Thoracic aorta (tissue), 2 donors: ENCODE measurements at places on chromosomes 13 and 19.

- no peak for DNase-seq
Observed at GRCh38 chr13:40528881-40529280, 137.6 kb downstream of the FOXO1 start.

GRCh38 chr19:38735257-38735686 is 9.0 kb downstream of the CAPN12 start:
- no peak for DNase-seq

DNA sequence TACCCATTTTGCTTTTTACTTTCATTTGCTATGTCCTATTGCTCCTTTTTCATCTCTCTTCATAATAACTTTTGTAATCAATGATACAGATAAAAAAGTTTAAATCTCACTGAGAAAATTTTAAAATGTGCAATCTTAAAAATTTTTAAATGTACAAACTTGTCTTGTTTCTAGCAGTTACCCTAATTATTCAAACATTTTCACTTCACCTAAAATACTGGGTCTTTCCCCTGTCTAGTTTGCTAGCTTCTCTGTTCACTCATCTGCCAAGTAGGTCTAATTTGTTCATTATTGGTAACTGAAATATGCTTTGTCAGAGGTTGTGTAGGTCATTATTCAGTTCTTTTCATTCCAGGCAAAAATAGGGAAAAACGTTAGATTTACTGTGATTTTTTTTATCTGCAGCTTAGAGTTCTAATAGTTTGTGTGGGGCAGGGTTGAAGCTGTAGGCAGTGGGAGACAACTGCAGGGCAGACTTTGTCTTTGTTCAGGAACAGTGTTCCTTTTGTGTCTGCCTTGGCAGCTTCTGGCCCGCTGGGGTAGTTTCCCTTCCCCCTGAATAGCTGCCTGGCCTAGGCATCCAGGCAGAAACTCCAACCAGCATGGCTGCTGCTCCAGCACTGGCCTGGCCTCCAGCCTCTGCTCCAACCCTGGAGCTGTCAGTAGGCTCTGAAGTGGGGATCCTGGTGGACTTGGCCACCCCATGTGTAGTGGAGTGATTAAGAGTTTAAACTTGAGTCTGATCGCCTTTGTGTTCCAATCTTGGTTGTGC is 48.5 kb downstream of the WDFY2 start:
- DNase-seq: no peak

GRCh38 chr19:16042533-16043085 is 33.7 kb upstream of the TPM4 start:
- no peak for DNase-seq

DNA sequence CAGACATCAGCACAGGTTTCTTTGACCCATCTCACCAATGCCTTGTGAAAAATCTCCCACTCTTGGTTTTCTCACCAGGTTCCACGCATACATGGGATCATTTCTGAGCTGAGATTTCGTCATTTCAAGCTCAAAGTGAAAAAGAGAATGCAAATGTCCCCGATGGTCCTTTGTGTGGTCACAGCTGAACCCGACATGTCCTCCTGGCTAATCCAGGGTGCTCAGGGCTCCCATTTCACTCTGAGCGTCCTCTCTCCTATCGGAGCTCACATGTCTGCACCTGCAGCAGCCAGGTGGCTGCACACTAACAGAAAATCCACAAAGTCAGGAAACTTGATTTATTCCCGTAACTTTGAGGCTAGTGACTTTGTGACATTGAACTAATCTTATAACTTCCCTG is 9.3 kb upstream of the CEACAM3 start:
- DNase-seq: no peak

GRCh38 chr13:61486496-61486895 is 70.8 kb upstream of the PCDH20 start:
- DNase-seq: no peak

DNA sequence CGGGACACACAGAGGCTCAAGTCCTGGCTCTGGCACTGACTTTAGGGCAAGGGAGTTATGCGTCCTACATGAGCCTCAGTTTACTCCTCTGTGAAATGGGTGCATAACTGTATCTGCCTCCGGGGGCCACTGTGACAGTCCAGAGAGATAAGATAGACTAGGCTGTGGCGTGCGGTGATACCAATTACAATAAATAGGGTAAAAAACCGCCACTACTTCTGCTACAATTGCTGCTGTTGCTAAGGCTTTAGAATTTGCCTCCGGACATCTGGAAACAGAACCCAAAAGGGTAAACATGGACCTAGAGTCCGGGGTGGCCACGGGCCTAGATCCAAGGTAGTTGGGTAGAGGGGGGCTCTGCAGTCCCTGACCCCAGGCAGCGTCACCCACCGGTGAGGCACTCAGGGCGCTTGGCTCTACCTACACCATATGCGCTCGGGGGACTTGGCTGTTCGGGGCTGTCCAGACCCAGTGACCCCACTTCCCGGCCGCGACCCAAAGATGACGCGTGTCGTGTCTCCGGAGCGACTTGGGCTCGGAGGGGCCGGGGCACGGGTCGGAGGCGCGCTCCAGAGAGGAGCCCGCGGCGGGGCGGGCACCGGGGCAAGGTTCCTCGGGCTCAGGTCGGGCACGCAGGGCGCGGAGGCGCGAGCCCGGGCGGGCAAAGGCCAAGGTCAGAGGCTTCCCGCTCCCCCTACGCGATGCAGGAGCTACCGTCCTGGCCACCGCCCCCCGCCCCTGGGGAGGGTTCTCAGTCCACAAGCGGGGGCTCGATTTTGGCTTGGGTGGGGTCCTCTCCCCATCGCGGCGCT is 1.1 kb downstream of the INSR start:
- DNase-seq: no peak

GRCh38 chr13:41306271-41307145 is 4.6 kb upstream of the NAA16 start:
- no peak for DNase-seq

GRCh38 chr13:38775085-38775484 is 88.2 kb downstream of the FREM2 start:
- DNase-seq: no peak

DNA sequence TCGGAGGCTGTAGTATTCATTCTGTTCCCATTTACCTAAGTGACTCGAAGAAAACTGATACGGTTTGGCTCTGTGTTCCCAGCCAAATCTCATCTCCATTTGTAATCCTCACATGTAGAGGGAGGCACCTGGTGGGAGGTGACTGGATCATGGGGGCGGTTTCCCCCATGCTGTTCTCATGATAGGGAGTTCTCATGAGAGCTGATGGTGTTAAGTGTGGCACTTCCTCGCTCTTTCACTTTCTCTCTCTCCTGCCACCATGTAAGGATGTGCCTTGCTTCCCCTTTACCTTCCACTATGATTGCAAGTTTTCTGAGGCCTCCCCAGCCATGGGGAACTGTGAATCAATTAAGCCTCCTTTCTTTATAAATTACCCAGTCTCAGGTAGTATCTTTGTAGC is 23.5 kb downstream of the SLAIN1 start:
- DNase-seq: no peak

GRCh38 chr19:5407356-5407755 is 47.9 kb upstream of the ZNRF4 start:
- DNase-seq: no peak

- DNase-seq: no peak
Observed at GRCh38 chr13:20721454-20722357, 18.2 kb downstream of the IL17D start.
